ENCODE measurements at places on chromosomes 11 and 22. TPM values are rescaled to one million over a fixed set of nuclear protein-coding genes. Genes with fewer than 3 reads are reported as not detected.

DNA sequence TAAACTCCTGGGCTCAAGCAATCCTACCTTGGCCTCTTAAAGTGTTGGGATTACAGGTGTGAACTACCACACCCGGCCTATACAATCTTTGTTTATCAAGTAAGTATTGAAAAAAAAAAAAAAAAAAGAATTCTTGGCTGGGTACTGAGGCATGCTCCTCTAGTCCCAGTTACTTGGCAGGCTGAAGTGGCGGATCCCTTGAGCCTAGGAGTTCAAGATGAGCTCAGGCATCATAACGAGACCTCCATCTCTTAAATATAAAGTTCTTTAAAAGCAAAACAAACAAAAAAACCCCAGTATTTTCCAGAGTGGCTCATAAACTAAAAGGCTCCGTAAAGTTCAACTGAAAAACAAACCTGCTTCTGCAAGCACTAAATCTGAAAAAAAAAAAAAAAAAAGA lies 50.3 kb upstream of the GAB2 start:
- no peak for DNase-seq

DNA sequence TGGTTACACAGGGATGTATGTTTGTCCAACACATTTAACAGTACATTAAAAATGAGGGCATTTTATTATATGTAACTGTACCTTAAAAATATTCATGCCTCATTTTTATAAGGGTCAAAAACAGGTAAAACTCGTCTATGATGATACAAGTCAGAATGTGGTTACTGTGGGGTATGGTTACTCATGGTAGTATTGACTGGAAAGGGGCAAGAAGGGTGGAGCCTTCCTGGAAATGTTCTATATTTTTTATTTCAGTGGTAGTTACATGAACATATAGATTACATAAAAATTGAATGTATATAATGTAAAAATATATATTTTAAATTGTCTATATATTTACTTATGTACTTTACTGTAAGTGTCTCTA lies 99.8 kb downstream of the STIM1 start:
- no peak for DNase-seq

GRCh38 chr22:37209140-37209845 lies 3.0 kb downstream of the SSTR3 start:
- no peak for DNase-seq

GRCh38 chr11:69954756-69955155 lies 123.4 kb upstream of the ANO1 start:
- no peak for DNase-seq

GRCh38 chr22:32607086-32607485 lies 132.5 kb downstream of the FBXO7 start:
- no peak for DNase-seq

DNA sequence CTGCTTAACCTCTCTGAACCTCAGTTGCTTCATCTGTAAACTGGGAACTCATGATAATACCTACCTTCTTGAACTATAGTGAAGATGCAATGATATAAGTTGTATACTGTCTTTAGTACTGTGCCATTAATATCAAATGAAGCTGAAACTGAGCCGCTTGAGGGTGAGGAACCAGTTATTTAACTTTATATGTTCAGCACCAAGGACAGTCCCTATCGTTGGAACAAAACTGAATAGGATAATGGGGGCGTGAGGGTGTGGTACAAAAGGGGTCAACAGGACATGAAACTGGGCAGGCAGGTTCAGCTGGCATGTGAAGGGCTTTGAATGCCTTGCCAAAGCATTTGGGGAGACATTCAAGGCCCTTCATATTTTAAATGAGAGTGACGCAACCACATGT lies 112.6 kb downstream of the C11orf91 start:
- DNase-seq, result no peak

The DGCR6 gene
- polyA plus RNA-seq, result 0.28 TPM

The GLB1L2 gene
- polyA plus RNA-seq, result 15.3 TPM

GRCh38 chr22:17159504-17159951 lies 451 bp upstream of the HDHD5 start:
- peak; percentile 68 for DNase-seq

The KLHL35 gene
- 0.35 TPM for polyA plus RNA-seq

The ASPHD2 gene
- polyA plus RNA-seq, result 0.52 TPM

DNA sequence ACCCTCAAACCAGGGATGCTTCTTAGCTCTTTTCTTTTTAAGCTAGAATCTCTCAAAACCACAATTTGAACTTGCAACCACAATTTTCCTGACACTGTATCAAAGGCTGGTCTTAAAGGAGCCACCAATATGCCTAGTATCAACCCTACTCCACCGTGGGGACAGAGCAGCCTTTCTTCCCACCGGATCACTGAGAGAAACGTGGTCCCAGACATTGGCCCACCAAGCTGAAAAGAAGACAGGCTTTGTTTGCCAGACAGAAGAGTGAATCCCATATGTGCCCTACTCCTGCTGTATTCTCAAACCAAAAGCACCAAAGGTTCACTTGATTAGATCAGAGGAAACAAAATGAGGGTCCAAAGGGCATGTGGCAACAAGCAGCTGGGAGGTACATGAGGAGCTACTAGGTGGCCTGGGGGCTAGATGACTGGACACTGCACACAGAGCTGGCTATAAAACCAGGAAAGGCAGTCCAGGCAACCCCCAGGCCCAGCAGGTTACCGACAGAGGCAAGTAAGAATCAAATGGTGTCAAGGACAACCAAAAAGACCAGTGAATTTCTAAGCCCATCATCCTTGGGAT lies 3.6 kb upstream of the VWCE start:
- no peak for DNase-seq

The PIWIL4 gene
- polyA plus RNA-seq, result 4.6 TPM

DNA sequence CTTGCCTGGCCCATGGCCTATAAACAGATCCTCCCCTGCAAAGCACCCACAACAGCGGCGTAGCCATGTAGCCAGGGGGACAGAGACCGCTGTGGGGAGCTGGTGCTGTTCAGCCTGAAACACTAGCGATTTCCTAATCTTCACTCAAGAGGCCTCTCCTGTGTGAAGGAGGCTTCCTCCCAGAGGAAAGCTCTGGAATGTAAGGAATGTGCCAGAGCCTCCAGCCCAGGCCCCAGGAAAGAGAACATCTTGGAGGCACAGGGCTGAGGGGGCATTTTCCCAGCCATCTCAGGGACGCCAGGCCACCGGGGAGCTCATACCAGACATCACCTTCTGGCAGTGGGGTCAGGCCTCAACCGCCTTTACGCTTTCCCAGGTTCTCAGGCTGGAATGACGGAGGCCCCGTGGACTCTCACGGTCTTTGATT lies 24.0 kb downstream of the MIAT start:
- DNase-seq, result no peak

DNA sequence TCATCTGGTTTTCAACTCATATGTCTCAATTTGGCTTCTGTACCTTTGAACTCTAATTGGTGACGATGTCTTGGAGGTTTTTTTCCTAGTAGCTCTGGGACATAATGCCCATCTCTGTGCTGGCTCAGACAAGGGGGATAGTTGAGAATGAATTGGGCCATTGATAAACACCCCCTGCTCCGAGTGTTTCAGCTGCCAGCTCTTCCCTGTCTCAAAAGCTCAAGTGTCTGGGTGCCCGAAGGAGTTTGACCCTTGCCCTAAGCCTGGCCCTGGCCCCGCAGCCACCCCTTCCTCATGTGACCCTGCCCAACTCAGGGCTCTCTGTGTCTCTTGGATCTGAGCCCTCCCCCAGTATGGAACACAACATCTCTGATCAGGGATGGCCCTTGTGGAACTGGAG lies 3.0 kb downstream of the INSC start:
- DNase-seq, result no peak

The GNAZ gene
- polyA plus RNA-seq, result 8.7 TPM

DNA sequence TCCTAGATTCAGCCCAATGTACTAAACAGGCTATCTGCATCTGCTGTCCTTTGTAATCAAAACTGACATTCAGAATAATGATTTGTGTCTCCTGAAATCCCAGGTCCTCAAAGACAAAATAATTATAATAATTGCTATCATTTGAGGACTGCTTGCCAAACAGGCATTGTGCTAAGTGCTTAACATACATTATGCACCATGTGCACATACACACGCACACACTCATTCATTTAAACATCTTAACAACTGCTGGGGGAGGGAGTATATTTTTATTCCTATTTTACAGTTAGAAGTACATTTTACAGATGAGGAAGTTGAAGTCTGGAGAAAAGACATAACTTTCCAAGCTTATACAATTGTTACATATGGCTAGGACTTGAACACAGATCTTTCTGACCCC lies 308.0 kb upstream of the ZC3H12C start:
- DNase-seq, result no peak
